ENCODE measurements at places on chromosomes 16 and 17.

GRCh38 chr17:79469646-79470045 lies 141.2 kb downstream of the RBFOX3 start:
- no peak for DNase-seq

- no peak for DNase-seq
Observed at GRCh38 chr16:83705856-83706255, 101.9 kb upstream of the HSBP1 start.

GRCh38 chr16:89601906-89602272 lies 11.6 kb upstream of the DPEP1 start:
- no peak for DNase-seq

DNA sequence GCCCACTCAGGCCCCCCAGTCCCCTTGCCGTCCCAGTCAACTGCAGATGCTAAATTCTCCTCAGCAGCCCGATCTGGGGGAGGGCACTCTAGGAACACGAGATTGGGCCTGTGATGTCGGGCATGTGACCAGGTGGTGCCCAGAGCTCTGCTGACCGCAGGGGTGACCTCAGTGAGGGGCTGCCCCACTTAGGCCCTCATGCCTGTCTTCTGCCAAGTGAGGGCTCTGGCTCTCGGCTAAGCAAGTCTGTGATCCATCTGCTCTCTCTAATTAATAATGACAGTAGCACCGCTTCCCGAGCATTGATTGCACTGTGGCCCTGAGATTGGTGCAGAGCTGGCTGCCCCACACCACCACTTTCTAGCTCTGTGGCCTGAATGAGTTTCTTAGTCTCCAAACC lies 138.8 kb downstream of the MRM1 start:
- DNase-seq: no peak

GRCh38 chr17:12666718-12667117 lies 1.0 kb downstream of the MYOCD start:
- no peak for DNase-seq

GRCh38 chr17:80916246-80916645 lies 75.4 kb upstream of the CHMP6 start:
- no peak for DNase-seq

GRCh38 chr16:16923479-16923878 lies 544.5 kb downstream of the NPIPA7 start:
- DNase-seq: no peak

All from stomach (tissue), 19 donors.